ENCODE measurements at places on chromosomes 2 and 18.

DNA sequence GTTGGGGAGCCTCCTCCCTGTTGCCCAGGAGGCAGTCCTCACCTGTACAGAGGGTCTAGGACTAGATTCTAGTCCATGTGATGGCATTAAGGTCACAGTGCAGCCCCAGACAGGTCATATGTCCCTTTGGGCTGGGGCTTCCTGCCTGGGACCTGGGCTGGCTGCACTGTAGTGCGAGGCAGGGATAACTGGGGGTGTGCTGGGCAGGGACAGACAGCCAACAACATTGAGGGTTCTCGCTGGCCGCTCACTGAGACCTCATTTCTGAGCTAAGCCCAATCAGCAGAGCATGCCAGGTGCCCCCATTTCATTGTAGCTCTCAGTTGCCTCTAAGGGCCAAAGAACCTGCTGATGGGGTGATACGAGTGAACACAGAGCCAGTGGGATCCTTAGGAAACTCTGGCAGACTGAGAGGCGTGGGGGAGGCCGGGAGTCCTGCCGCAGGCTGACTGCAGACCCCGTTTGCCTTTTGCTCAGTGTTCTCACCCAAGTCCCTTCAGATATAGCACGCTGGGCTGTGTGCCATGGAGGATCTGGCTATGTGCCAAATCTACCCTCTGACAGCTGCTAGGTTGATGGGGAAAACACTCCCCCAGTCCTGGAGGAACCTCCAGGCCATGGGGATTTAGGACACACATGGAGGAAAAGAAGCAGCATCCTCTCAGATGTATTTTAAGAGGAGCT lies 51.9 kb downstream of the DYSF start:
- no peak for DNase-seq

DNA sequence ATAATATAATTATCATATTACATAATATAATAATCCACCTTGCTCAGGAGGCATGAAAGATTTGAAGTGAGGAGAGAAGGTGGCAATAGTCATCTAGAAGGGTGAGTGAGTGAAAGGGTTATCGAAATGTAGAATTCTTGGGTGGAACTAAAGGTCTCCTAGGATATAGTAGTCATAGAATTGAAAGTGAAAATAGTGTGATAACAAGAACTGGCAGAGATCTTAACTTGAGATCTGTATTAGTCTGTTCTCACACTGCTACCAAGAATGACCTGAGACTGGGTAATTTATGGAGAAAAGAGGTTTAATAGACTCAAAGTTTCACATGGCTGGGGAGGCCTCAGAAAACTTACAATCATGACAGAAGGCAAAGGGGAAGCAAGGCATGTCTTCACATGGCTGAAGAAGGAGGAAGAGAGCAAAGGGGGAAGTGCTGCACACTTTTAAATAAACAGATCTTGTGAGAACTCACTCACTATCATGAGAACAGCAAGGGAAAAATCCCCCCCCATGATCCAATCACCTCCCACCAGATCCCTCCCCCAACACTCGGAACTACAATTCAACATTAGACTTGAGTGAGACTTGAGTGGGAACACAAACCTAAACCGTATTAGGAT lies 351.5 kb downstream of the NR4A2 start:
- no peak for DNase-seq

DNA sequence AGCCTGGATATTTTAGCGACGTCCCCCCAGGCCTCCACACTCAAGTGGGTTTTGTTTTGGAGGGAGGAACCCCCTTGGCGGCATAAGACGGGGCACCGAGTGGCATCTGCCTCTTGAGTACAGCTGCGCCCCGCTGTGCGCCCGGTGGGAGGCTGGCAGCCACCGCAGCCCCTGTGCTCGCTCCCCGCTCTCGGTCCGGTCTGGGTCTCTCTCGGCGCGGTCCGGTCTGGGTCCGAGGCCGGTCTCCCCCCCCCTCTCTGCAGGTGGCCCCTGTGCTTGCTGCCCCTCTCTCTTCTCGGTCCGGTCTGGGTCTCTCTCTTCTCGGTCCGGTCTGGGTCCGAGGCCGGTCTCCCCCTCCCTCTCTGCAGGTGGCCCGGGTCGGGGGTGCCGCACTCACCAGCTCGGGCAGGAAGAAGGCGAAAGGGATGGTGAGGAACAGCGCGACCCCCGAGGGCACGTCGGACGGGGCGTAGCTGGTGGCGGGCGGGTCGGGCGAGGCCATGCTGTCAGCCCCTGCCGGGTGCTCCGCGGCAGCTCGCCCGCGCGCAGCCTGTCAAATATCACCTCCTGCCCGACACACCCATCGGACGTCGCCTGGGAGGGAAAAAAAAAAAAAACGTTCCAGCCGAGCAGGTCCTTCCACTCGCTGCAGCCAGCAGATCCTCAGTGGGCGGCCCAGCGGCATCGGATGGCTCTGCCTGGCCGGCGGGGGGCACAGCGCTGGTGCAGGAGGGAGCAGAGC lies at the start of gene MALL:
MALL (minus strand) TSS at position 532 of the 742 bp plus-strand sequence; CDS start at position 502, 30 bp downstream.
- DNase-seq = no peak

DNA sequence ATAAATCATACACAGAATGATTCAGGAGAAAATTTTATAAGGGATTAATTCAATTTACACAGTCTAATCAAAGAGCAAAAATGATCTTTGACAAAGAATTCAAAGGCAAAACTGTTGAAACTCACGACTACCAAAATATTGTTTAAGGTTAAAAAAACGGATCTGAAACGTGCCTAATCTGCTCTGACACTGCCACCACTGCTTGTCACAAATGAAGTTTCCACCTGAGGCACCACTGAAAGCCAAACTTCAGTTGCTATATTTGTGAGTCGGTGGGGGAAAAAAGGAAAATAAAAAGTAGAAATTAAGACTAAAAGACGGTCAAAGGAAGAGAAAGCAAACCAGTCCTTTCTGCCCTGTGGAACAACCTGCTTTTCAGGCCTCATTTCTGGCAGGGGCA lies 140.6 kb upstream of the DNMT3A start:
- no peak for DNase-seq

GRCh38 chr2:70978341-70979179 lies at the start of gene ANKRD53:
Gene ANKRD53 (plus strand): TSS chr2:70978630. CDS start chr2:70978646, 16 bp downstream.
- no peak for DNase-seq

DNA sequence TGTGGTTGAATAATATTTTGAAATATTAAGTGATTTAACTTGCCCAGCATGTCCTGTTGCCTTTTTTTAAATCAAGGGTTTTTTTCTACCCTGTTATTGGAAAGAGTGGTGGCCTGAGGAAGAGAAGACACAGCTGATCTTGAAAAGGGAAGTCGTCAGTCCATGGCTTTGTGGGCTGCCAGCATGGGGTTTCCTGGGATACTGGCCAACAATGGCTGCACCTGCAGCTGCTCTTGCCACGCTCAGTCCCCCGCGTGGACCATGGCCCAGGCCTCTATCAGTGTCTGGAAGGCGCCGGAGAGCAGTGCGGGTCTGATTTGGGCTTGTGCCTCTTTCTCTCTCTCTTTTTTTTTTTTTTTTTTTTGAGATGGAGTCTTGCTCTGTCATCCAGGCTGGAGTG lies 99.3 kb downstream of the ASB1 start:
- DNase-seq = no peak

Measured in activated T-helper 1 cell treated with Interleukin-2 at 50 U/mL for 16 hours (primary cell).